Stimulated activated CD4-positive, alpha-beta T cell treated with anti-CD3 and anti-CD28 coated beads, Interleukin-2, amount 100 ng/mL, for 24 hours (primary cell): ENCODE measurements at places on chromosomes 4 and X.

GRCh38 chr4:35818520-35818919, 425.8 kb downstream of the ARAP2 start:
- no peak for DNase-seq

GRCh38 chr4:73713650-73714049, 26.7 kb upstream of the CXCL8 start:
- no peak for DNase-seq

GRCh38 chr4:94957030-94957429, 199.3 kb downstream of the BMPR1B start:
- no peak for DNase-seq

- no peak for DNase-seq
These were observed 22.1 kb downstream of the PDE6B start for GRCh38 chr4:647481-647880.

GRCh38 chr4:99585516-99585915, 10.9 kb downstream of the MTTP start:
- DNase-seq = no peak

- DNase-seq = no peak
These were observed 95.4 kb downstream of the KDR start for GRCh38 chr4:55029821-55030503.

- DNase-seq = no peak
These were observed 12.3 kb upstream of the SYTL5 start for GRCh38 chrX:37993837-37994619.

GRCh38 chr4:70277121-70277520, 34.7 kb downstream of the CSN3 start:
- no peak for DNase-seq

GRCh38 chrX:30653415-30654131, at the start of gene GK:
Gene GK (plus strand): TSS chrX:30653423. CDS start chrX:30653538, 115 bp downstream.
- peak; percentile 15 for DNase-seq

DNA sequence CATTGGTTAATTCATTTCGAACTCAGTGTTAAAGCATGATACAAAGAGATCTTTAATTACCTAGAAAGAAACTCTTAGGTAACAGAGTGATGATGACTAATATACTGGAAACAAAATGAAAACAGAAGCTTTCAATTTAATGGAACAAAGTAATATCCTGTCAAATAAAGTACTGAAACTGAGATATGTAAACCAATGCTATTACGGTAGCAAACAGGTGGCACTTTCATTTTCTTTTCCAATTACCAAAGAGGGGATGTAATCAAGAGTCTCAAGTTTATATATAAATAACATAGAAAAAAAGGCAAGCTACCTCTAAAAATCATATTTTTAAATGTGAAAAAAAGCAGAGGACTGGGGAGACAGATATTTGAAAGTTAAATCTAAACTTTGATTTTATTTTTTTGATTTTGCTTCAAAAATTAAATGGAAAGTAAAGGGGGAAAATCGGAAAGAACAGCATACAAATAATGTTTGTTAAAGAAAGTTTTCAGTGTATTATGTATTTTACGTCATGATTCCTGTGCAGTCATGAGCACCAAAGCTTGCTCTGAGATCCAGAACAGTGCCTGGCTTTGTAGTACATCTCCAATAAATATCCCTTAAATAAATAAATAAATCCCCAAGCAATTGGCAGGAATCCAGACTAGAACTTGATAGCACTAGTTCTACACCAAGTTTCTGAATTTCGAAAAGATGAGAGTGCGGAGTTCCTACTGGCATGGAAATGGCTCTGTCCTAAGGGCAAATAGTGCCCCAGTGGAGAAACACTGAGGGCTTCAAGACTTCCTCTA, 25.0 kb upstream of the RAPGEF2 start:
- no peak for DNase-seq

GRCh38 chrX:110310896-110311295, 7.0 kb downstream of the AMMECR1 start:
- DNase-seq = peak; percentile 27

DNA sequence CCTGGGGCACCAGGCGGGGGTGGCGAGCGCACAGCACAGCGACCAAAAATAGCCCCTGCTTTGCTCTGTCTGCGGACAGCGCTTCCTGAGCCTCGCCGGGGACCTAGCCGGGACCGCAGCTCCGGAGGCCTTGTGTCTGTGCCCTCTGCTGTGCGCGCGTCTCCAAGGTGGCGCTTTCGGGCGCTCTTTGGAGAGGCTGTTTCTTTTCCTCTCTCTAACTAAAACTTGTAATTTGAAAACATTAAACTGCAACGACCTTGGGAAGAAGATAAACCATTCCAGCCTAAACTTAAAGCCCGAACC, 3.4 kb downstream of the ARX start:
- no peak for DNase-seq

GRCh38 chrX:331825-332495, 13.4 kb upstream of the GTPBP6 start:
- no peak for DNase-seq

- no peak for DNase-seq
These were observed 24.8 kb downstream of the SLC2A9 start for GRCh38 chr4:9996319-9997110.

DNA sequence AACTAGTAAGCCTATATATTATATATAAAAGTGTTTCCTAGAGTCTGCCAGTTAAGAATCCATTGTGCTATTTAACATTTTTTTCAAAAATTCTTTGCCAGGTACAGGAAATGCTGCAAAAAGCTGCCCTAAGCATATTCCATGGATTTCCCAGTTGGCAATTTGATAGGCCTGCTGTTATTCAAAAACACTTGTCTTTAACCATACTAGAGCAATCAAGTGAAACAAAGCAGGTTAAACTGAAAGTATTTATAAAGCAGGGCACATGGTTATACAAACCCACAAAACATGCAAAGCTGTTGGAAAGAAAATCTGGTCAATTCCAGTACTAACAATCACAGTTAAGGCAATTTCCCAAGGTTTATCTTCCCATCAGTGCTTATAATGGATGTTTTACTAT, 159.9 kb downstream of the UNC5C start:
- no peak for DNase-seq

DNA sequence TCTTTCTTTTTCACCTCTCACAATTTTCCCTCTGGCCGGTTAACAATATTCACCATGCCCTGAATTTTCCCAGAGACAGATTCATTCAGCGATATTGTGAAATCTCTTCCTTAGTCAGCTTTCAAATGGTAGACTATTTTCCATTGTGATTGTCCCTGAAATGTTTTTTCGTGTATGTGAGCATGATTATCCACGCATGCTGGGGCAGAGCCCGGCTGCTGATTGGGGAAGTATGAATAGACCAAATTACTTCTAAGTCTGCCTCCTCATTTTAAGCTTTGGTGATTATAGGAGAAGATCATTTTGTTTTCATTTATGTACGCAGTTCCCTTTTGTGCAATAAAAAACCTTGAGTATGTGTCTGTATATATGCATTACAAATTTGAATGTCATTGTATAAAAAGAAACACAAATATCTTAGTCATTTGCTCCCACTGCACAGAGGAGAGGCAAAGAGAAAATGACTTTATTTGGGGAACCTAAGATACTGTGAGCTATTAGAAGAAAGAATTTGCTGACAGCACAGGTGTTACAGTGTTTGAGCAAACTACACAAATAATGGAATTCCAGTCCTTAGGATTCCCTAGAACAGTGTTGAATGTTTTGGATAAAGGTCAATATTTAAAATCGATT, 11.3 kb downstream of the DTHD1 start:
- no peak for DNase-seq

- DNase-seq = no peak
These were observed 127.0 kb upstream of the FUNDC1 start for GRCh38 chrX:44669626-44670025.

DNA sequence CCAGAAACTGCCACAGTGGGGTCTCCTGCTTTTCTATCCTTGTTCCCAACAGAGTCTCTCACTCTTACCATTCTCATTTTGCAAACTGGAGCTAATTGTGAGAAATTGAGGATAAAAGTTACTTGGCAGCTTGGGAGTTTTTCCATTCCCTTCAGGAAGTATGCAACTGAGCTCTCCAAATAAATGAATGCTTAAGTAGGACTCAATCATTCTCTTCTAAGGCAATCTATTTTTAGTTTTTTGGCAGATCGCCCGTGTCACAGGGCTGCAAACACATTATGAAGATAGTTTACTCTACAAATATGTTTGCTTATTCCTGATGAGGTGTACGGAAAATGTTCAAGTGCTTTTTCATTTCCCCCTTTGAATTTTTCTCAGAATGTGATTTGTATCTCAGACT, 5.3 kb downstream of the ASB11 start:
- DNase-seq = no peak

GRCh38 chr4:23365086-23365485, 524.8 kb downstream of the PPARGC1A start:
- DNase-seq = no peak

GRCh38 chr4:101089168-101089567, 258.2 kb downstream of the PPP3CA start:
- DNase-seq = no peak

DNA sequence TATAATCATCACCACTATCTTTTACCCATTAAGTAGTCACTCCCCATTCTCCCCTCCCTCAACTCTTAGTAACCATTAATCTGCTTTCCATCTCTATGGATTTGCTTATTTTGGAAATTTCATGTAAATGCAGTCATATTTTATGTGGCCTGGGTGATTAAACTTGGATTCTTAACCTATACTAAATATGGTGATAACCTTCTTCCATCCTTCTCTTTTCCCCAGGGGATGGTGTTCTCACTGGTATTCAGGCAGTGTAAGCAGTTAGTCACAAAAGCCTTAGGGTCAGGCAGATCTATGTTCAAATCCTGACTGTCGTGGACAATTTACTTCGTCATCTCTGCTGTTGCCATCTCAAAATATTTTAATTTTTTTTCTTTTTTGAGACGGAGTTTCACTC, 29.6 kb downstream of the RAB40AL start:
- DNase-seq = no peak

DNA sequence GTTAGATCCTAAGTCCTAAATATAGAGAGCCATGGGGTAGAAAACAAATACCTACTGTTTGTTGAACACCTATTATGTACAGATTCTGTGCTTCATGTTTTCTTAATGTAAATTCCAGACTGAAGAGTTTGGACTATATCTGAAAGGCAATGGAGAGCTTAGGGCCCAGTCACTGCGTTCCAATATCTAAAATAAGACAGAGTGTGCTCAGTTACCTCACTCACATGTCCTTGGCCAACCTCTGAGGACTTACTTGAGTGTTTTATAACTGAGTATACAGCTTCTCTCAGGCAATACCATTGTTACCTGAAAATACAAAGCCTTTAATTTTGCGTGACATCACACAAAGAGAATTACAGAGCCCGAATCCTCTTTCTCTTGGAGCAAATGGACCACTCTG, 53.2 kb downstream of the GRIA3 start:
- DNase-seq = no peak

DNA sequence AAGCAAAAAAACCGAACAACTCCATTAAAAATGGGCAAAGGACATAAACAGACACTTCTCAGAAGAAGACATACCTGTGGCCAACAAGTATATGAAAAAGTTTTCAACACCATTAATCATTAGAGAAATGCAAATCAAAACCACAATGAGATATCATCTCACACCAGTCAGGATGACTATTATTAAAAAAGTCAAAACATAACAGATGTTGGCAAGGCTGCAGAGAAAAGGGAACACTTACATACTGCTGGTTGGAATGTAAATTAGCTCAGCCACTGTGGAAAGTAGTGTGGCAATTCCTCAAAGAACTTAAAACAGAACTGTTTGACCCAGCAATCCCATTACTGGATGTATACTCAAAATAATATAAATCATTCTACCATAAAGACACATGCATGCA, 436.3 kb downstream of the KLHL13 start:
- no peak for DNase-seq

- no peak for DNase-seq
These were observed 106.5 kb downstream of the TNIP2 start for GRCh38 chr4:2649604-2650114.

DNA sequence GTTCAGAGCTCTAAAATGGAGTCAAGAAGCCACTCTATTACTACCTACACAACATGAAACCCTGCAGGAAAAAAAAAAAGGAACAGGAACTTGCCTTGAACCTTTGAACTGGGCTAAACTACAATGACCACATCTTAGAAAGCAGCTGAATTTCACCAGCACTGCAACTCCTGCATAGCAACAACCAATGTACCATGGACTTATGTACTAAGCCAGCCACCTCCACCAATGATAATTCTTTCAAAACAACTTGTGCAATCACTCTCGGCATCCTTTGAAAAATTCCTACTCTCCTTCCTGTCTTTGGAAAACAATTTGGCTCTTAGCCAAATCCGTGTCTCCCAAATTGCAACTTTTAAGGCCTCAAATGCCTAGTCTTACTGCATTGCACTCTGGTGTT, 26.8 kb upstream of the FMR1 start:
- DNase-seq = no peak

- DNase-seq = no peak
These were observed 86.5 kb downstream of the FRAS1 start for GRCh38 chr4:78143634-78144033.

DNA sequence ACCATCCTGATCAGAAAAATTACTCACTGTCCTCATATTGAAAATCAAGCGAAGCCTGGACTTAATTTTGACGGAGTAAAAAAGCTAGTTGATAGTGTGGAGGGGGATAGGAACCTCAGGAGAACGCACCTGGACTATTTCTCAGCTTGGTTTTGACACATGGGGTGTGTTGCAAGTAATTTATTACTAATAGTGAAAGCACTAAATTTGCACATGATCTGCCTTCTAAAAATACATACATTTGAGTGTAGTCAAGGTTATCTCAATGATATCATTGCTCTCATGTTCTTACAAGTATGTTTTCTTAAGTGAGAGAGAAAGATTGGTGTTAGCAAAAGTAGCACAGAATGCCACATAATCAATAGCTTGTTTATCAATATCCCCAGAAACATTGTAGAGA, 29.5 kb downstream of the LRIT3 start:
- DNase-seq = no peak
